ENCODE measurements at places on chromosomes 6 and 20. TPM values are rescaled to one million over a fixed set of nuclear protein-coding genes. Genes with fewer than 3 reads are reported as not detected.

GRCh38 chr20:58685988-58686387, 6.6 kb upstream of the NPEPL1 start:
- H3K4me1 ChIP-seq = peaks cover 4% of the 10 kb centered on the region
- no peak for DNase-seq
- H3K27me3 ChIP-seq = no peaks in the 10 kb centered on the region
- no peak overlapping the region for H3K4me3 ChIP-seq

- peaks cover 13% of the 10 kb centered on the region for H3K4me1 ChIP-seq
- no peak overlapping the region for H3K4me3 ChIP-seq
- no peak for DNase-seq
- peak overlapping the region; percentile 58 for H3K27ac ChIP-seq
- peaks cover 1% of the 10 kb centered on the region for H3K36me3 ChIP-seq
Observed at GRCh38 chr6:159594750-159595117, 98.3 kb downstream of the SOD2 start.

DNA sequence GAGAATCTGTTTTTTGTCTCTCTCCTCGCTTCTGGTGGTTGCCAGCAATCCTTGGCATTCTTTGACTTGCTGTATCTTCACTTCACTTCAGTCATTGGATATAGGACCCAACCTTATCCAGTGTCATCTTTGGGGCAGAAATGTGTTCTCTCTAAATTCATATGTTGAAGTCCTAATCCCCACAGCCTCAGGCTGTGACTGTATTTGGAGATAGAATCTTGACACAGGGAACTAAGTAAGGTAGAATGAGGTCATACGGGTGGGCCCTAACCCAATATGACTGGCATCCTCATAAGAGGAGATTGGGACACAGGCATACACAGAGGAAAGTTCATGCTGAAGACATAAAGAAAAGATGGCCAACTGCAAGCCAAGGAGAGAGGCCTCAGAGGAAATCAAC, 51.9 kb upstream of the TPD52L1 start:
- peaks cover 6% of the 10 kb centered on the region for H3K27me3 ChIP-seq
- H3K27ac ChIP-seq = no peak overlapping the region
- no peak overlapping the region for H3K4me3 ChIP-seq
- no peaks in the 10 kb centered on the region for H3K36me3 ChIP-seq
- H3K4me1 ChIP-seq = no peaks in the 10 kb centered on the region

GRCh38 chr6:142871910-142872331, 73.1 kb downstream of the HIVEP2 start:
- H3K27me3 ChIP-seq = no peaks in the 10 kb centered on the region
- H3K36me3 ChIP-seq = peaks cover 69% of the 10 kb centered on the region
- peaks cover 80% of the 10 kb centered on the region for H3K4me1 ChIP-seq
- H3K4me3 ChIP-seq = peak overlapping the region; percentile 55

- no peaks in the 10 kb centered on the region for H3K36me3 ChIP-seq
- no peaks in the 10 kb centered on the region for H3K4me1 ChIP-seq
- no peak overlapping the region for H3K27ac ChIP-seq
Observed at GRCh38 chr6:33057222-33058150, 16.0 kb downstream of the HLA-DPA1 start.

- no peak for DNase-seq
- no peak overlapping the region for H3K4me3 ChIP-seq
- H3K36me3 ChIP-seq = no peaks in the 10 kb centered on the region
Observed at GRCh38 chr20:47792021-47792618, 6.8 kb upstream of the SULF2 start.

DNA sequence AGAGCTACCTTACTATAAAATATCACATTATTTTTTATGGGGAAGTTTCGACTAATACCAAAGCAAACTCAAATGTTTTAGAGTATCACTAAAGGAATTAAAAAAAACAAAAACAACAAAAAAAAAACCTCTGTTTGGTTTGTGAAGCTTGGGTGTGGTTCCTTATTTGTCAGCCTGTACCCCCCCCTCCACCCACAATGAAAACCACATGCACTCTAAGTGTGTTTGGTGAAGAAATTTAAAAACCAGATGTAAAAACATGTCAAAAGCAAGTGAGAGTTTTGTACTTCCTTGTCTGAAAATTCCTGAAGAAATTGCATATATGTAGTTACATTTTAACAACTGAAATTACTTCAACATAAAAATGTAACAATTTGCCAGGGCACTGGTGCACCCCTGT, 3.1 kb downstream of the STK38 start:
- H3K36me3 ChIP-seq = peaks cover 30% of the 10 kb centered on the region
- H3K27me3 ChIP-seq = peaks cover 4% of the 10 kb centered on the region
- H3K27ac ChIP-seq = peak overlapping the region; percentile 85
- DNase-seq = no peak
- peaks cover 63% of the 10 kb centered on the region for H3K4me1 ChIP-seq

Gene BFSP1
- total RNA-seq = 0.18 TPM

Data from activated naive CD8-positive, alpha-beta T cell treated with anti-CD3 and anti-CD28 coated beads for 36 hours (primary cell).